Heart left ventricle (tissue), 16 donors: ENCODE measurements at places on chromosomes 16 and 17.

GRCh38 chr17:83029571-83029970 is 49.8 kb upstream of the METRNL start:
- DNase-seq: no peak

DNA sequence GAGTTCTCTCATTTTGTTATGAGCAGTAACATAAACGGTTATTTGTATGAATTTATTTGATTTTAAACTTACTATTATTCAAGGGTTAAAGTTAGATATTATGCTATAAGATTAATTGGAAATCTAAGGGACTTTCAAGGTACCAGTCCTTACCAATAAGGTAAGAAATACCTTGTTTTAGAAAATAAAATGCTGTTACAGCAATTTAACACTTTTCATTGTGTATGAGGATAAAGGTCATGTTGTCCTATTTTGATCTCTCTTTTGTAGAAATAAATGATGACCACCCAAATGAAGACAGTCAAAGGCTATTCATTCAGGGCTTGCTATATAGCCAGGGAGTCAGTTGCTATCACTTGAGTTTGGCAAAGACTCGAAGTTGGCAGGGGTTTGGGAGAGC is 1185.9 kb upstream of the GOT2 start:
- no peak for DNase-seq

DNA sequence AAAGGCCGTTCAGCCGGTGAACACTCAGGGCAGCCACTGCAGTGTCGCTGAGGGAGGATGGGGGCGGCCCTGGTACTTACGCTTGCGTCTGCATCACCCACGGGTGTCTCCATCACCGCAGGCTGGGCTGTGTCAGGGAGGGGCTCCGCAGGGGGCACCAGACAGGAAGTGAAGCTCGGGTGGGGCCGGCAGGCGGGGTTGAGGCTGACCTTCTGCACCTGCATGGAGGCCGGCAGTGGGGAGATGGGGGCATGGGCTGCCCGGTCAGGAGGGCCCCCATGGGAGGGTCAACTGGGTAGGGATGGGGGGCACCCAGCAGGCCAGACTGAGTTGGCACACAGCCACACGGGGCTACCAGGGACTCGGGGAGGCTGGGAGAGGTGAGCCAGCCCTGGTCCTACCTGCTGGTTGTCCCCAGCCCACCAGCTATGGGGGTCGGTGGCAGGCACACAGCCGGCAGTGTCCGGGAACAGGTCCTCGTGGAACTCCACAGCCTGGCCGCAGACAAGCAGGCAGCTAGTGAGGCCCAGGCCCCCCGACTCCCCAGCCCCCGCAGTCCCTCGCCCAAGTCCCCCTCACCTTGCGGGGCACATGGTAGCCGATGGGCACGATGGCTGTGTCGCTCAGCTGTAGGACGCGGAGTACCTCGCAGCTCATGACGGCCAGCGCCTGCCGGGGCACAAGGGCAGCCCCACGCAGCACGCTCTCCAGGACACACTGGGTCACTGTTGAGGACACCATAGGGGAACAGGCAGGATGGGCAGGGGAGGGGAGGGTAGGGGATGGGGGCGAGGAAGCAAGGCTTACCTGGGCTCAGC is 7.2 kb upstream of the VASN start:
- no peak for DNase-seq

GRCh38 chr17:33615861-33616260 is 322.8 kb upstream of the ASIC2 start:
- no peak for DNase-seq
